ENCODE measurements at places on chromosomes 7 and 10. TPM values are rescaled to one million over a fixed set of nuclear protein-coding genes. Genes with fewer than 3 reads are reported as not detected.

GRCh38 chr7:116339564-116339963, 129.2 kb downstream of the TES start:
- DNase-seq, result no peak

- DNase-seq, result no peak
These were observed 154.0 kb downstream of the CAMK1D start for GRCh38 chr10:12503311-12503710.

- DNase-seq, result no peak
These were observed 208.5 kb downstream of the PTEN start for GRCh38 chr10:88071879-88072278.

GRCh38 chr10:66748217-66748616, 177.6 kb upstream of the LRRTM3 start:
- DNase-seq, result no peak

- DNase-seq, result no peak
These were observed 39.5 kb upstream of the OPN4 start for GRCh38 chr10:86614853-86615252.

DNA sequence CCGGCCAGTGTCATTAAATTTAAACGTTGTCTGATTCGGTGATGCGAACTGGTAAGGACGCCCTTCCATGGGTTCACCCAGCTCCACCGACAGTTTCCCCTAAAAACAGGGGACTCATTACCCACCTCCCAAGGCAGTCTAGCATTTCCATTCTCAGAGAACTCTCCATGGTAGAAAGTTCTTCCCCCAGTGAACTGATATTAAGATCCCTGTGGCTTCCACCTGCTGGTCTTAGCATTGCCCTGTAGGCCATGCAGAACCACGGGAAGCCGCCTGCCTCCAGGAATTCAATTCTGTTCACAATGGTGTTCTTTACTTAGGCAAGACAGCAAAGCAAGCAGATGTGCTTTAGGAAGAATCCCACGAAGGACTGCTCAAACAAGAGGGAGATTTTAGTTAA, 128.9 kb upstream of the NANOS1 start:
- no peak for DNase-seq

GRCh38 chr7:128025380-128025779, 5.9 kb downstream of the LRRC4 start:
- no peak for DNase-seq

DNA sequence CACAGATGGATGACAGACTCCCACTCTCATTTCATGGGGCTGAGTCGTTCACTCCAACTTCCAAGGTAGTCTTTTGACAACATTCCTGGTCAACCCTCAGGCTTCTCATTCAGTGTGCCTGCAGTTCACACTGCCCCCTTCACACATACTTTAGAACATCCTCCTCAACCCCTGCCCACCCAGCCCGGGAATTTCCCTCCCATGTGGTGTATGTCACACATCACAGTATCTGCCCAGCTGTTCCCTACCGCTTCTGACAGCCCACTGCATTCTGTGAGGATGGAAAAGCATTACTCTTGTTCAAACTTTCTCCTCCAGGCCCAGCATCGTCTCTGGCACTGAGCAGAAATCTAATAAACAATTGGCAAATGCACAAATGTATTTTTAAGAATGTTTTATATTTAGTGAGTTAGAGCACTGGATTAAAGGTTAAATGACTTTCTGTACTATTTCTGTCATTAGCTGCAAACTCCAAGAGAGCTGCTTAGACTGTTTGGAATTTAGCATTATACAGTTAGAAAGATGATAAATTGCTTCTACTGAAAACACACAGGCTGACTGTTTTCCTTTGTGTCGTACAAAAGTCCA, 110.4 kb downstream of the SFMBT2 start:
- no peak for DNase-seq

DNA sequence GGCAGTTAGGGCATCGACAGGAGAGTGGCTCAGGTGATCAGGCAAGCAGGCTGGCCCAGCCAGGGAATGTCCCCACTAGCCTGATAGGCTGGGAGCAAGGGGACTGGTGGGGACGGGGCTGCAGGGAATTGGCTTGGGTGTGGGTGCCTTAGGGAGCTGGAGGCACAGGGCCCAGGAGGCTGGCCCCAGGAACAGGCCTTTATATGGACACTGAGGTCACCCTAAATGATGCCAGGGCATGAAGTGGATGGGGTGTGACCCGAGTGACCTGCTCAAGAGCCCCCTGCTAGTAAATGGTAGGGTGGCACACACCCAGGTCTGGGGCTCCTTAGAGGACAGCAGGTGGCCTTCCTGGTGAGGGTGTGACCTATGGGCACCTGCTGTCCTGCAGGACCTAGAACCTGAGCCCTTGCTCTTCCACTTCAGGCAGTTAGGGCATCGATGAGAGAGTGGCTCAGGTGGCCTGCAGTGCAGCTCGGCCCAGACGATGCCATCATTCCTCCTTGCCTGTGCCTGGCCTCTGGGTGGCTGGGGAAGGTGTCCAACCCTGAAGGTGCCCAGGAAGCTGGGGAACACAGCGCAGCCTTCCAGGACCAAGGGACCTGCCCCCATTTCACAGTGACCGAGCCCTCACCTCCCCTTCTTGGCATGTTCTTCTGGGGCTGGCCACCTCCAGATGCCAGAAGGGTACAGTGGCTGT, 51.7 kb upstream of the LEP start:
- no peak for DNase-seq

DNA sequence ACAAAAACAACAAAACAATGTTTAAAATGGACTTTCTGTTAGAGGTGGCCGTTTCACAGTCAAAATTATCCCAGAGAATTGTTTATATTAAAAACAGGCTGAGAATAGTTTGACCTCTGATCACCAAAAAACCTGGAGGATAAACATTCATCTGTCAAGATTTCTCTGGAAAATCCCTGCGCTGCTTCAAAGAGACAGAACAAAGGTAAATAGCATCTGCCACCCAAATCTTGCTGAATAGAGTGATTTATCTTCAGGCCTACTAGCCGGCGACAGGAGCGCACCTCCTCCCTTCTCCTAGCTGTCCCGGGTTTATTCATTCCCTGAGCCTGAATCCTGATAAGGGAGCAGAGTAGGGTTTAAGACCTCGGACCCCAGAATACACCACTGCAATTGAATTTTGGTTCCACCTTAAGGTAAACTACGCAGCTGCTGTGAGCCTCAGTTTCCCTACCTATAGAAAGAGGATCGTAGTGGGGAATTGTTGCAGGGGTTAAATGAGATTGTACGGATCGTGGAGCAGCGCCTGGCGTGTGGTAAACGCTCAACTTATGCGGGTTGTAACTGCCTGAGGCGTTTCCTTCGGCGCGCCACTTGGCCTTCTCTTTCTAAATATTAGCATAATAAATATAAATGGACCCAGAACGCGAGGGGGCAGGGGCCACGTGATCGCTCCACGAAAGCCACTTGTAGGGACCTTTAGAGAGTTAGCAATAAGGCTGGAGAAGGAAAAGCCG, 498 bp upstream of the ST7 start:
- DNase-seq, result no peak

The TRRAP gene
- 63.1 TPM for total RNA-seq

The INHBA gene
- total RNA-seq, result 0.19 TPM
